ENCODE measurements at places on chromosomes 5 and 9.

DNA sequence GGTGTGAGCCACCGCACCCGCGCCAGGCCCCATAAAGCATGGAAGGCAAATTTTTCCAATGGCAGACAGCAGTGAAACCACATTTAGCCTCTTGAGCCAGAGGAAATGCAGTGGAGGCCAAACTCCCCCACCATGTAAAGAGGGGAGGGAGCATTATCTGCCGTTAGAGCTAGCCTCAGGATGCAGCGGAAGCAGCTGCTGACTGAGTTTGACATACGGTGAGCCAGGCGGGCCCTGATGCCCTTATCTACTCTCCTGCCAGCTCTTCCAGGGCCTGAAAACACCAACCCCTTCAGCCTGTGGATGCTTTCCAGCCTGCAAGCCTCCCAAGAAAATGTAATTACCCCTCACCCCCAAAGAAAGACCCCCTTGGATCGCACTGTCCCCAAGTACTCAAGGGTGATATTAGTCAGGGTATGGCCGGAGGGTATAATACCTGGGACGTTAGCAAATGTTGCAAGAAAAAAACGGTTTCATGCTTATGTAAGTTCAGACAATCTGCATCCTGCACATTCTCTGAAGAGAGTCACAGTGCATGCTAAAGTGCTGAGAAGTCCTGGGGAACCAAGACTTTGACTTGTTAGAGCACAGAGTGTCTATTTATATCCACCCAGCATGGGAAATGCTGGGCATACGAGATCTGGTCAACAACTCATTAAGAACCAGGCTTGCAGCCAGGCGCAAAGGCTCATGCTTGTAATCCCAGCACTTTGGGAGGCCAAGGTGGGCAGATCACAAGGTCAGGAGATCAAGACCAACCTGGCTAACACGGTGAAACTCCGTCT is 11.3 kb upstream of the GGTA1 start:
- no peak for DNase-seq

- DNase-seq, result no peak
These were observed 37.9 kb downstream of the ADRB2 start for GRCh38 chr5:148864113-148864841.

GRCh38 chr9:34256104-34256503 is 73.0 kb downstream of the KIF24 start:
- DNase-seq, result no peak

- DNase-seq, result peak; percentile 92
These were observed at the start of gene ZNF79 for GRCh38 chr9:127423934-127424675. TSS of gene ZNF79 (plus strand) at chr9:127424382. CDS start at chr9:127424788, 406 bp downstream.

DNA sequence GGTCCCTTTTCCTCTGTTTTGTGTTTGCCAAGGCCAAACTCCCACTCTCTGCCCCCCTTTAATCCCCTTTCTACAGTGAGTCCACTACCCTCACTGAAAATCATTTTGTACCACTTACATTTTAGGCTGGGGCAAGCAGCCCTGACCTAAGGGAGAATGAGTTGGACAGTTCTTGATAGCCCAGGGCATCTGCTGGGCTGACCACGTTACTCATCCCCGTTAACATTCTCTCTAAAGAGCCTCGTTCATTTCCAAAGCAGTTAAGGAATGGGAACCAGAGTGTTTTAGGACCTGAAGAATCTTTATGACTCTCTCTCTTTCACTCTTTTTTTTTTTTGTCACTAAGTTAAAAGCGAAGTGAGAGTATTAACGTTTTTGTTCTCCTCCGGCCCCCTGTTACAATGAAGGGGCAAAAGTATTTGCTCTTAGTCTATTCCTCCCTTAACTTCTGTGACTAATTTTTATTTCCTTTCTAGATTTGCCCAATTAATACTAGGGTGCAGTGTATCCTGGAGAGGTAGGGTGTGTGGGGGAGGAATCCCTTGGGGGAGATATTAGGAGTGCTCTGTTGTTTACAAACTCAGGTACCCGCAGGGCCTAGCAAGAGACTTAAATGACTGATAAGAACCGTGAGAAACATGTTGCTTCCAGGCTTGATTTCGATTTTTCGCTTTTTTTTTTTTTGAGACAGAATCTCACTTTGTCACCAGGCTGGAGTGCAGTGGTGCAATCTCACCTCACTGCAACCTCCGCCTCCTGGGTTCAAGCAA is 14.7 kb downstream of the GM2A start:
- DNase-seq, result no peak

GRCh38 chr9:93132287-93132927 is 1.6 kb downstream of the NINJ1 start:
- peak; percentile 83 for DNase-seq

DNA sequence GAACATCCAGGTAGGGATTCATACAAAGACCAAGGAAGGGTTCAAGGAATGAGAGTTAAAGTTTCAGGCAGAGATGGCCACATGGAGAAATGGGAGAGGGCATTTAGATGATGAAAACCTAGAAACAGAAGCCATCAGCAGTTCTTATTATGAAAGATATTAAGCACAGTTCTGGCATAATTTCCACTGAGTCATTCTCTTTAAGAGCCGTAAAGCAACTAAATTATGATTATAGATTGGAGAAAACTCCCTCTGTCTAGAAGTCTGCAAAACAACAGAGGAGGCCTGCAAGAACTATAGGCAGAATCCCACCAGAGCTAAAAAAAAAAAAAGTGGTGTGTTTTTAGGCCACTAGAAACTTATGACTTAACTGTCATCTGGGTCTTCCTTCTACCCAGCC is 157.1 kb upstream of the MPDZ start:
- no peak for DNase-seq

- DNase-seq, result no peak
These were observed 7.5 kb downstream of the KIF3A start for GRCh38 chr5:132729896-132730295.

- no peak for DNase-seq
These were observed 7.0 kb downstream of the SQSTM1 start for GRCh38 chr5:179827680-179828079.
